Activated CD4-positive, alpha-beta T cell treated with anti-CD3 and anti-CD28 coated beads, Interleukin-2, amount 50 U/mL, for 4 hours (primary cell): ENCODE measurements at places on chromosomes 1 and 21.

DNA sequence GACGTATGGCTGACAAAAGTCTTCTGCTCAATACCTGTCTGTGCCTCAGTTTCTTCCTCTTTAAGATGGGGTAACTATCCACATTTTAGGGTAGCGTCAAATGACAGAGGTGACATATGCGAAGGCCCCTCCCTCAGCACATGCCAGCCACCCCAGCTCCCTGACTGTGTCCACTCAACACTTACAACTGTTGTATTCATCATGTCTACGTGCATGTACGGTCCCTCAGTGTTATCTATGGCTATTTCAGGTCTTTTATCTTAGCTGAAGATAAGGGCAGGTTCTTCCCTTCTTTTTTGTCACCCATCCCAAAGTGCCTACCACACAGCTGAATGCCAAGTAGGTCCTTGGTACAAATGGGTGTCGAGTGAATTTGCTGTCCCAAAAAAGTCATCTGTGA, 8.3 kb upstream of the C1orf198 start:
- no peak for DNase-seq

GRCh38 chr1:178126741-178127185, 32.9 kb downstream of the RASAL2 start:
- DNase-seq: no peak

- no peak for DNase-seq
Measured at GRCh38 chr1:234986750-234987414, 141.8 kb downstream of the TOMM20 start.

- DNase-seq: no peak
Measured at GRCh38 chr1:27885114-27885528, 12.8 kb downstream of the THEMIS2 start.

- no peak for DNase-seq
Measured at GRCh38 chr1:114314576-114314975, 160.9 kb upstream of the SYT6 start.
